ENCODE measurements at places on chromosomes 6 and 20.

- DNase-seq = no peak
Observed at GRCh38 chr6:21284166-21284565, 309.4 kb upstream of the SOX4 start.

- no peak for DNase-seq
Observed at GRCh38 chr6:66851930-66852329, 1144.9 kb upstream of the EYS start.

DNA sequence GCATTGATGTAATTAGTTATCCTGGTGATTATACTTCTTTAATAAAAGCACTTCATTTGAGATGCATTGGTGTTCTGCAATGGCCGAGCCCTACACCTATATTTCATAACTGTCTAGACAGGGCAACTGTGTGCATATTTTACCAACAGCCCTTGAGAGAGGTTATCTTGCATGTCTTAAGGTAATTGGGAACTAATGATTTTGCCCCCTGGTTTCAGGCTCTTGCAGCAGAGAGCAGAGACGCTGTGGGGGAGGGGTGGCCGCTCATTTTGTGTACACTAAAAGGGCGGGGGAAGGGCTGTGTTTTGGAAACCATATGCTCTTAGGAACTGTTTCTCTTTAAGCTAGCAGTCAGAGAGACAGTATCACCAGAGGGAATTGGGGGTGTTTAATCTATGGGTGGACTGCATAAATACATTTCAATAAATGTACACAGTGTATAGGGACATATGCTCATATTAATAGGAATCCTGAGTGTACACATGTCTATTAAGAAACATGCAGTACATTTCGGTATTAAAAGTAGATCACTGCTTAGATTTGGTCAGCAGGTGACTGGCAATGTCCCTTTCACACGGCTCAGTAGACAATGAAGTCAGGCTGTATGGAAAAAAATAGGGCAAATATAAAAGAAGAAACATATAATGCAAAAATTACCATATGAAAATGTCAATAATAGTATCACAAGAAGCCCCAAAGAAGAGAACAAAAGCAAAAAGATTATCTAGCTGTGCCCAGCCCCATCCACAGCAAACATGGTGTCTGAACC, 402.9 kb upstream of the CITED2 start:
- DNase-seq = no peak

DNA sequence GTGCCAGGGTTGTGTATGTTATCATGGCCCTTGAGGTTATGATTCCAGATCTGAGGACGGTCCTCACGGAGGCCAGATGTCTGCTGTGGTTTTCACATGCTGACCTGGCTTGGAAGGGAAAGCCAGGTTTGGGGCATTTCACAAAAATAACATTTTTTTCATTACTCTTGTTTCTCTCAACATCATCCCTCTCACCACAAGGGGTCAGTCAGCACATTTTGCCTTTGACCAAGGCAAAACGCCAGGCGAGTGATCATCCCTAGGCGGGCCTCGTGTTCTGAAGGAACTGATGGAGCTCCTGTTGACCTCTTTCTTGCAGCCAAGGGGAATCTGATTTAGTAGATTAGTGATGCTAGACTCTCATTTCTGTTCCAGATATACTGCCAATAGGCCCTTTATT, 133.5 kb downstream of the TBC1D7 start:
- DNase-seq = no peak

- no peak for DNase-seq
Observed at GRCh38 chr6:49782293-49782692, 4.8 kb downstream of the PGK2 start.

DNA sequence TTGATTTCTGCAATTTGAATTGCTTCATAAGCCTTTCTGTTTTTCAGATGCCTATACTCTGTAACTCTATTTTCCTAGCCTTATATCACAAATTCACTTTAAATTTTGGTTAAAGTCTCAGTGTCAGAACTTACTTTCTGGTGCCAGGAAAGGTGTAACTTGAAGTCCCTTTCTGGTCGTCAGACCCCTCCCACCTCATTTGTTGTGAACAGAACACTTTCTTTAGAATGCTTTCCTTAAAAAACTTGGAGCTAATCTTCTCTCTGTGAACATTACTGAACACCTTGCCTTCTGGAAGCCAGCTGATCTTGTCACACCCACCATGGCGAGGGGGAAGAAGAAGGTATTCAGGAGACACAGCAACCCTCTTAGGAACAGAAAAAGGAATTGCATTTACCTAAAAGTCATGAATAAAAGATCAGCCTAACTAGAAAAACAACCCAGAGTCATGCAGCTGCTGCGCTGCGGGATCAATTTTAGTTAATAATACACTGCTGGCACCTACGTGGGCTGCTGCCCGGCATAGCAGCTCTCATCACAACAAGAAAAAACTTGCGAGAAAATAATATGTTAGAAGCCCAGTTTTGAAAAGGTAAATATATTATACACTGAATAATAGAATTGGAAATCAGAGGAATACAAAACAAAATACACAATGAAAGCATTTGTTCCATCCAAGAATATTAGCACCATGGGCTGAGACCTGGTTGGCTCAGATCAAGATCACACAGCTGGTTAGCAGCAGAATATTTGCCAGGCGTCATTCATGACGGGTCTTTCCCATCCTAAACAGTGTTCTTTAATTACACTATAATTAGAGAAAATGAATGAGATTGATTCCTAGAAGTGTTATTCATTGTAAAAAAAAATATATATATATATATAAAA, 5.8 kb upstream of the FAM217A start:
- no peak for DNase-seq

- DNase-seq = no peak
Observed at GRCh38 chr6:2829253-2829652, 12.4 kb downstream of the SERPINB1 start.

DNA sequence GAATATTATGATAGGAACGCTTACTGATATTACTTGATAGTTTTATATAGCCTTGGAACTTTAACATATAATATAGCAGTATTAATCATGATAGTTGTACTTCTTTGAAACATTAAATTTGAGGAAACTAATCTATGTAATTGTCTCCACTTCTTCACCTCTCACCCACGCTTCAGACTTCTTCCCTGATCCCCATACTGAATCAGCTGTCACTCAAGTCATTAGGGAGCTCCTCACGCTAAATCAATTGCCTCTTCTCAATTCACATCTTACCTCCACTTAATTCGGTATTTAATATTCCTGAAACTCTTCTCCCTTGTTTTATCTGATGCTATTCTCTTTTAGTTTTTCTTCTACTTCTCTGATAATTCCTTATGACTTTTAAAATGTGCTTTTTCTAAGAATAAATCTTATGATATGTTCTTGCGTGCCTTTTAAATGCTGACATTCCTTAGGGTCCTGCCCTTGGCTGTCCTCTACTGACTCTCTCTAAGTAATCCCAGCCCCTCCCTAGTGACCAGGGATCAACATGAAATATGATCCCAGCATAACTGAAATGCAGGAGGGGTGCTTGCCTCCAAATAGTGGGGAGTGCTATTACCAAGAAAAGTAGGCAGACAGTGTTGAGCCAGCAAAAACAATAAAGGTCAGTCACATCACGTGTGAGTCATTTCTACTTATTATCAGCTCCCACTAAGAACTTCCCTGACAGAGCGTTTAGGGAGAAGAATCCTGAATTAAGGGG, 9.9 kb downstream of the ANKRD66 start:
- DNase-seq = no peak

DNA sequence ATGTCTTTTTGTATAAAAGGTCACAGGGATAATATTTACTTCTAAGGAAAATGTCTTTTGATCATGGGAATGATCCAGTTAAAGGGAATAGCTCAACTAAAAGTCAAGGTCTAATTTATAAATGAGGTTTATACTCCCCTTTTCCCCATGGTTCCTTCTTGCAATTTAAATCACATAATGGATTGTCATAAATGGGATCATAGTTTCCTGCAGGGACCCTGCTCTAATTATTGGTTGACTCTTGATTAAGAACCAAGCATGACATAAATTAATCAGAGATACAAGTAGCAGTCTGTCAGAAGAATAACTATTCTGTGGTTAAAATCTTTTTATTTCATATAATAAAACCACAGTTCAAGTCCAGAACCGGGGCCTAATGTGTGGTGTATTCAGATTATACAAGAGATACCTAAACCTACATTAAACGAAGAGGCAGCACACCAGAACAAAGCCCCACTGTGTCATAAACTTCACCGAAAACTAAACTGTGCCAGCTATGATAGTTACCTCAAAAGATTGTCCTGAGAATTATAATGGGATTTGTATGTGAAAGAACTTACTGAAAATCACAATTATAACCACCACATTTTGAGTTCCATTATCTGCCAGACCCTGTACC, 43.0 kb upstream of the CD83 start:
- peak; percentile 3 for DNase-seq

DNA sequence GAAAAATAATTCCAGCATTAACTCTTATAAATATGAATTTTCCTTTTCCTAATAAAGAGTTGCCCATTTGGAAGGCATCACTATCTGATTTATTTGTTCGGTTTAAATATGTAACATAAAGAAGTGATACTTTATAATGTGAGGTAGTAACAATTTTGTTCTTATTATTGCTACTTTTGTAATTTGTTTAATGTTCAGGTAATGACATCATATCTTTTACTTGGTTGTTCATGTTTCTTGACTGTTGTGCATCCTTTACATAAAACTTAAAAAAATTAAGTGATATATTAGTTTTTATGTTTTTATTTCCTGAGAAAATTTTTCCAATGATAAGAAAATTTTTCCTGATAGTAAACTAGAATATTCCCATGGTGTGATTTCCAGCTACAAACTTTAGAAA, 124.6 kb downstream of the AFG1L start:
- no peak for DNase-seq

DNA sequence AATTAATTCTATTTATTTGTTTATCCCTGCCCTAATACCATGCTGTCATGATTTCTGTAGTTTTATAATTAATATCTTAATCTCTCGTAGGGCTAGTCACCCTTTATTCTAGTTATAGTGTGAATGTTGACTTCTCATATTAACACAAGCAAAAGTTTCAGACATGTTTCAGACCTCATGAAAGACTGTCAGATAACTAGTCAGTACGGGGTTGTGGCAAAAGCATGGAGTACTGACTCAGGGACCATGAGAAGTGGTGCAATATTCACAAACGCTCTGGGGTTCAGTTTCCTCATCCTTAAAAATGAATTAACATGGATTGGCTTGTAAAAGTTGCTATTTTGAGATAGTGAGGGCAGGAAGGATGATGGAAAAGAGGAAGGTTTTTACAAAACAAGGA, 148.9 kb downstream of the TMEM200A start:
- DNase-seq = no peak

- no peak for DNase-seq
Observed at GRCh38 chr20:46995561-46996142, 101.0 kb downstream of the EYA2 start.

- no peak for DNase-seq
Observed at GRCh38 chr6:80454197-80454596, 347.7 kb downstream of the BCKDHB start.

GRCh38 chr6:82612475-82613039, 248.9 kb downstream of the TPBG start:
- no peak for DNase-seq

GRCh38 chr6:163892824-163893561, 478.5 kb downstream of the QKI start:
- DNase-seq = no peak

- no peak for DNase-seq
Observed at GRCh38 chr6:142707255-142707654, 237.7 kb downstream of the HIVEP2 start.

DNA sequence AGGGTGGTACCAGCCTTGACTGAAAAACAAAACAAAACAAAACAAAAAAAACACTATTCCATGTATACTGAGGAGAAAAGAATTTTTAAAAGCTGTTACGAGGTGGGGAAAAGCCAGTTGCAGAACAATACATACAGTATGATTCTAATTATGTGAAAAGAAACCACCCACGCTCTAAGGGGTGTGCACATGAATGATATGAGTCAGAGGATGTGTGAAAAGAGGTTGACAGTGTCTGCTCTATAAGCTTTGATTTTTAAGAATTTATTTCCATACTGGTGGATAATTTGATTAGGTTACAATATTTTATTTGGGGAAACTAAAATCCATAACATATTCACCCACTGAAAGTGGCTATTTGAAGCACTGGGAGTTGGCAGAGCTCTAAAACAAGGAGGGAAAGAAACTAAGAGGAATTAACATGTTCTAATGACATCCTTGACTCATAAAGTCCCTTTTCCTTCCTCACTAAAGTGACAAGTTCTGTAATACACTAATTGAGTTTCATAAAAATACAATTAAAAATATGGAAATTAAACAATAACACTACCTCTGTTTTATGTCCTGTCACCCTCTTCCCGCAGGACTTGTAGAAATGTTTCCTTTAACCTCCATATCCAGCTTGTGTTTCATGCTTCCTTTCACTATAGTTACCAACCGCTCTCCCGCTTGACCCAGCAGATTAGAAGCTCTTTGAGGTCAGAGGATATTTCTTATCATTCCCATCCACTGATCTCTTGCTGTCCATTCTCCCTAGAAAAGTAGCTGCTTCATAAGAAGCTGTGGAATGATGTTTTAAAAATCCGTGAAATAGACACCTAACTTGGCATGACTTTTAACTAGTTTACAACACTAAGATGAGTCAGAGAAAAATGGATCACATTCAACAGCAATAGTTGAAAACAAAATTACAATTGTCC, 118.6 kb upstream of the CCDC28A start:
- DNase-seq = no peak

GRCh38 chr6:30223339-30223738, 10.1 kb upstream of the TRIM26 start:
- DNase-seq = no peak

DNA sequence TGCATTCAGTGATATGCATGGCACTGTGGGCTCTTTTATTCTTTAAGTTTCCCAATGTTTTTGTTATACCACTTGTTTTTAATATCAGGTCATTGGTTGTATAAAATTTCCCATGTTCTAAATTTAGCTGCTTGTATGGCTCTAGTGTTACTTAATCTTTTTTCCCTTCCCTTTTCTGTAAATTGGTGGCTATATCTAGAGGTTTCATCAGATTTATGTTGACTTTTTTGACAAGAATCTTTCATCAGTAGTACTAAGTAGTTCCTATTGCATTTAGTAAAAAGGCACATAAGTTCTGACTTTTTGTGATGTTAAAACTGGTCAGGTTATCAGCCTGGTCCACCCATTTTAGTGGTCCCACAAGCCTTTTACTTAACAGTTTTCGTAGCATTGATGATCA, 51.1 kb downstream of the MMS22L start:
- no peak for DNase-seq
